ENCODE measurements at places on chromosomes 12 and 14.

DNA sequence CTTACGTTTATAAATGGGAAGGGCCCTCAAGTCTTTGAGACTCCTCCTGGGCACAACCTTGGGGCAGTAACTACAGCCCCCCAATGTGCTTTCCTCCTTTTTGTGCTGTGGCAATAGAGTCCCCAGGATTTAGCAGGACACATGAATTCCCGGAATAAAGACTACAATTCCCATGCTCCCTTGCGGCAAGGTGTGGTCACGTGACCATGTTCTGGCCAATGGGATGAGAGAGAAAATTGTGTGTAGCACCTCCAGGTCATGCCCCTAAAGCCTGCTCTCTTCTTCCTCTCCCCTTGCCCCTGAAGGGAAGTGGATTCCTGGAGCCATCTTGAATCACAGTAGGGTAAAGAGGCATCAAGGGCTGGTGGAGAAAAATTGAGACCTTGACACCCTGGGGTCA lies 295.1 kb upstream of the SFSWAP start:
- DNase-seq, result no peak

GRCh38 chr14:38203929-38204718 lies 3.6 kb upstream of the SSTR1 start:
- no peak for DNase-seq

DNA sequence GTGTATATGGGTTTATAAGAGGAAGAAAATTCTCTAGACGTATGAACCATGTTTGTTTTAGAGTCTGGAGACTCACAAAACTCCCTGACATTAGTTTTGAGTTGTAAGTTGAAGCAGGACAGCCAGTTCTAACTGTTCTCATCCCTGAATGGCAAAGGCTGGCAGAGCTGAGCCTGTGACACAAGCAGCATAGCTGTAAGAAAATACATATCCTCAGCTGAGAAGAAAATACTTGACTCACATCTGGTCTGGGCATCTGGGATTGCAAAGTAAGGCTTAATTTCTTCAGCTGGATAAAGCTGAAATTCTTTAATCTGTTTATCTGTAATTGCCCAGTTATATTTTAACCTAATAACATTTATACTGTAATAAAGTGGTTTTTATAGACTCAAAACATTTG lies 156.3 kb downstream of the PELI2 start:
- DNase-seq, result no peak

DNA sequence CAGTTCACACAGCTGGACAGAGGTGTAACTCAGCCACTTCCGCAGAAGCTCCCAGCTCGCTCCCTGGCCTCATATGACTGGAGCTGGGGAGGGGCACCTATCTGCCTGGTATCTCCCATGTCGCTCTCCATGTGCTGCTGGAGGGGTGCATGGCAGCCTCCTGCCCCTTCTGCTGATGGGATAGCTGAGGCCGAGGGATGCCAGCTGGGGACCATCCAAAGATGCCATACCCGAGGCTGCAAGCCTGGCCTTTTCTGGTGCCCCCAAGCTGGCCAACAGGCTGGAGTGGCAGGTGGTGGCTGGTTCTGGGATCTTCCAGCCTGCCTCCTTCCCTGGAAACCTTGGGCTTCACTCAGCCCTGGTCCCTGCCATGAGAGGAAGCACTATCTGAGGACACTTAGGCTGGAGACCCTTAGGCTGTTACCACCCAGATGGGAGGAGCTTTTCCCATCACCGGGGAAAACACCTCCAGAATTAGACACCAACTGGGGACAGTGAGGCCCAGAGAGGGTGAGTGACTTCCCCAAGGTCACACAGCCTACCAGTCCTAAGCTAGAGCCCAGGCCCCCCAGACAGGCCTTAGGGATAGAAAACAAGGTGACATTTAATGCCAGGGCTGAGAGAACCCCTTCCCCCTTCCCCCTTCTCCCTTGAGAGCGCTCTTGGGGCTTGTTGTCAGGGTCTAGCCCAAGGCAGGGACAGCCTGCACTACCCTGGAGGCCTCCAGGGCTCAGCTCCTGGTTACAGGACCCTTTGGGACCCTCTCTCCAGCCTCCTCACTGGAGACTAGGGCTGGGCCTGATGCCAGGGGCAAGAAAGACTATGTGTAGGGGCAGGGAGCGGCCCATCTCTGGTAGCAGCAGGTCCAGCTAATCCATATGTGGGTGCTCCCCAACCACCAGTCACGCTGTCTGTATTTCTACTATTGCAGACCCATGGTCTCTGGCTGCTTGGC lies 7.1 kb downstream of the DTX1 start:
- DNase-seq, result no peak

DNA sequence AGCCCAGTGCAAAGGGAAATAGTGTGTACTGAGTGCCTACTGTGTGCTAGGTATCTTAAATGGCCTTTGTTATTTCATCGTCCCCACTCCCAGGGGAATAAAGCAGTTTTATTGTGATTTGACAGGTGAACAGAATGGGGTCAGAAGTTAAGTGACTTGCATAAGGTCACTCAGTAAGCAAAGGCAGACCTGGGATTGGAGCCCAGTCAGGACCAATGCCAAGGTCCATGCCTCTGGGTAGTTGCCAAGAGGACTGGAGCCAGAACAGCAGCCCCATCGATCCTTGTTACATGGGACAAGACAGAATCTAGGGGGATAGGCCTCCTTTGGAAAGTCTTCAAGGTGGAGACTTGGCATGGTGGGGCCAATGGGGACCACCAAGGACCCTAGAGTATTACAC lies 227.4 kb upstream of the PWP1 start:
- no peak for DNase-seq

DNA sequence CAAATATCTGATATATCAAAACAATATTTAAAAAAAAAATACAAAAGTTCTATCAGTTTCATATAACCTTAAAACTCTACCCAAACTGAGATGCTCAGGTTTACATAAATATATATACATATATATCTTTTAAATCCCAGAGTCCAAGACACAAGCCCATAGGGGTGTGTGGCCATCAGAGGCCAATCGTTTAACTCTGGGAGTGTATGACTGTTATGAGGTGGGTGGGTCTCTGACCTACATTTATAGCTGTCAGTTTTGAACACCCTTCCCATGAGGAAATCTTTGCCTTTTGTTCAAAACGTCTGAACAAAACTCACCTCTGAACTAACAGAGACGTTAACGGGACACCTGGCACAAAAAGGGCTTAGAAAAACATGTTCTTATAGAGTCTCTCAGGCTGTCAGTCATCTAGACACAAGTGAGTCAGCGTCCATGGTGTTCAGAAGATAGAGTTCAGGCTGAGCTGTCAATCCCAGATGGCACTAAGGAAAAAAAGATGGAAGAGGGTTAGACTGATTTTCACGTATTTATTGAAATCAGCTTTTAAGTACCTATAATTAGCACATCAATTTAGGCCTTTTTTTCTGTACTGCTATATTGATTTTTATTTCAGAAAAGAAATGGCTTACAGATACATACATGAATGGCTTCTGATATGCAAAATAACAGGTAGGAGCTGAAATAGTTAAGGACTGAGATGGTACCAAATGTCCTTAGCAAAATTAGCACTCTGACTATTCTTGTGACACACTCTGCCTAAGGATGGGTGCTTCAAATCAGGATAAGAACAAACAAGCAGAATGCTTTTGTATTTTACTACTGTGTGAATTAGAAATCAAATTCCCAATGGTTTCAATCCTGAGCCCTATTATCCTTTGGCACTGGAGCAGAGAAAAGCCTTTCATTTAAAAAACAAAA lies 29.2 kb downstream of the HIGD1C start:
- DNase-seq, result no peak

GRCh38 chr12:45336331-45336730 lies 120.4 kb downstream of the ANO6 start:
- no peak for DNase-seq

DNA sequence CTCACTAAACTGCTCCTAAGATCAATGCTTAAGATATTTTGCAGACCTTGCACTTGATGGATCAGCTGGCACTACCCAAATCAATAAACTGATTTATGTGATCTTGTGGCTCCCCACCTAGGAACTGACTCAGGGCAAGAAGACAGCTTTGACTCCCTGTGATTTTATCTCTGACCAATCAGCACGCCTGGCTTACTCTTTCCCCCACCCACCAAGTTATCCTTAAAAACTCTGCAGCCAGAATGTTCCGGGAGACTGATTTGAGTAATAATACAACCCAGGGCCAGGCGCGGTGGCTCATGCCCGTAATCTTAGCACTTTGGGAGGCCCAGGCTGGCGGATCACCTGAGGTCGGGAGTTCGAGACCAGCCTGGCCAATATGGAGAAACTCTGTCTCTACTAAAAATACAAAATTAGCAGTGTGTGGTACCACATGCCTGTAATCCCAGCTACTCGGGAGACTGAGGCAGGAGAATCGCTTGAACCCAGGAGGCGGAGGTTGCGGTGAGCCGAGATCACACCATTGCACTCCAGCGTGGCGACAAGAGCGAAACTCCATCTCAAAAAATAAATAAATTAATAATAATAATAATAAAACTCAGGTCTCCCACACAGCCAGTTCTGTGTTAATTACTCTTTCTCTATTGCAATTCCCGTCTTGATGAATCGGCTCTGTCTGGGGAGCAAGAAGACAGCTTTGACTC lies 12.0 kb downstream of the MORN3 start:
- no peak for DNase-seq

GRCh38 chr12:40971911-40972310 lies 216.2 kb upstream of the PDZRN4 start:
- DNase-seq, result no peak

GRCh38 chr12:46783871-46784270 lies 41.9 kb downstream of the SLC38A4 start:
- DNase-seq, result no peak

DNA sequence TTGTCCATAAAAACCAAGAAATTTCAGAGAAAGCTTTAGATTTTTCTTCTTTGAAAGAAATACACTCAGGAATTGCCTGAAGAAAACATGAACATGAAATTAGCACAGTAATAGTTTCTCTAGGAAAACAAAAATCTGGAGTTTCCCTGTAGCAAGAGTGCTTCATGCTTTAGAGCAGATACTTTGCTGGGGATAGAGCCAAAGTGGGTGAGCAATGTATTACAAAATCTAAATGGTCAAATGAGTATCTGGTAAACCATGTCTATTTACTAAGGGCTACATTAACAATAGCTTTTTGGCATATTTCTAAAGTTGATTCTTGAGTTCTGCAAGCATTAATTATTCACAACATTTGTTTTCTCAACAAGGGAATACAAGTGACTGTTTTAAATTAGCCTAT lies 26.2 kb downstream of the AVPR1A start:
- DNase-seq, result no peak

- no peak for DNase-seq
Observed at GRCh38 chr12:10073261-10073660, 25.5 kb downstream of the CLEC1A start.

- no peak for DNase-seq
Observed at GRCh38 chr12:81798294-81798693, 39.1 kb upstream of the PPFIA2 start.

- DNase-seq, result no peak
Observed at GRCh38 chr12:109782326-109782703, 50.9 kb downstream of the TRPV4 start.

GRCh38 chr12:28023156-28023887 lies 50.8 kb upstream of the PTHLH start:
- no peak for DNase-seq

DNA sequence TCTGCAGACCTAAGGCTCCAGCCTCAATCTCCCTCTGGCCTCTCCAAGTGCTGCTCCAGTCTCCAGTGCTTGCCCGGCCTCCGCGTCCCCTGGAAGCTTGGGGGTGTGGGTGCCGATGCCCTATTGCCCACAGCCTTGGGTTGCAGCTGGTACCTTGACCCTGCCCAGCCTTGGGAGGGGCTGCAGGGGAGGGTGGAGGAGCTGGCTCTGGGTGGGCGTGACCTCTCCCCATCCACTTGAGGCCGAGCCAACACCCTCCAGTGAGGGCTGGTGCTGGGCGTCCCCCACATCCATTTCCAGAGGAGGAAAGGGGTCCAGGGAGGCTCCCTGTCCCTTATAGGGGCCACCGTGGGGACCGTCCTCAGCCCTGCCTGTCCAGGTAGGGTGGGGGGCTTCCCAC lies 24.1 kb downstream of the KIF26A start:
- no peak for DNase-seq

GRCh38 chr14:27391331-27391730 lies 793.5 kb upstream of the NOVA1 start:
- DNase-seq, result no peak

DNA sequence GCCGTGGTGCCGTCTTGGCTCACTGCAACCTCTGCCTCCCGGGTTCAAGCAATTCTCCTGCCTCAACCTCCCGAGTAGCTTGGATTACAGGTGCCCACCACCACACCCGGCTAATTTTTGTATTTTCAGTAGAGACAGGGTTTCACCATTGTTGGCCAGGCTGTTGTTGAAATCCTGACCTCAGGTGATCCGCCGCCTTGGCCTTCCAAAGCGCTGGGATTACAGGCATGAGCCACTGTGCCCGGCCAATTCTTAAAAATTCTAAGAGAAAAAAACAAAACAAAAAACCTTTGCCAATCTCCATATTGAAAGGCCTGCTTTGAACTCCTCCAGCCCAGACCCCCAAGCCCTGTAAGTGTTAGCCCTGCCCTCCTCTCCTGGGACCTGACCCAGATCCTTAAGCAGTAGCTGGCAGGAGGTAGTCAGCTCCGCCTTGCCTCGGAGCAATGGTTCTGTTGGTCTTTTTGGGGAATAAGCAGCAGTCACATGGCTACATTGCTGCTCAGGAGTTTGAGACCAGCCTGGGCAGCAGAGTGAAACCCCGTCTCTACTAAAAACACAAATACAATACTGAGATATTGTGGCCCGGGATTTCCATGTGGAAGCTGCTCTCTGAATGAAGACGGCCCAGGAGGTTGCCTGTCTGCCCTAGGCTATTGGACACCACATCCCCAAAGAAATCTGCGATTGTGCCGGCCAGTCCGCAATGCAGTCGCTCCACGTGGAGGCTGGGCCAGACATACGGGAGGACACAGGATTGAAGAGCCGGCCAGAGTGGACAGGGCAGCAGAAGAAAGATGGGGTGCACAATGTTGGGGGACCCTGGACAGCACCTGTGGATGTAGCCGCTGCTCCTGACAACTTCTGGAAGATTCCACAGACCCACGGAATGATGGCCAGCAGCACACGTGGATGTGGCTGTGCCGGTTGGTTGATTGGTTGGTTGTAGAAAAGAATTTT lies 28.8 kb upstream of the BEGAIN start:
- no peak for DNase-seq

DNA sequence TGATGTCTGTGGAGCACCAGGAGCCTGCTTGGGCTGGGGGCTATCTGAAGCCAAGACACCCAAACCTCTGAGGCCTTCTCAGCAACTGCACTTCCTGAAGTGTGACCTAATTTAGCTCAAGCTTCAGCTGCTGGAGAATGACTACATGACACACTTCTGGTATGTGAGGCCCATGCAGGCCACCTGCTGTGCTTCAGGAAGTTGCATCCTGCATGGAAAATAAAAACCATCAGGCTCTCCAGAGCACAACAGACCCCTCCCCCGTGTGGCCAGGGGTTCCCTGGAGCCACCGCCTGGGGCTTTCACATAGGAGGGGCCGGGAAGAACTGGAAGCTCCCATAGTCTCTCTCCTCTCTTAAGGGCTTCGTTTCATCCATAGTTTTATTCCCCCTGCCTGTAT lies 217.7 kb downstream of the SLC15A4 start:
- no peak for DNase-seq

DNA sequence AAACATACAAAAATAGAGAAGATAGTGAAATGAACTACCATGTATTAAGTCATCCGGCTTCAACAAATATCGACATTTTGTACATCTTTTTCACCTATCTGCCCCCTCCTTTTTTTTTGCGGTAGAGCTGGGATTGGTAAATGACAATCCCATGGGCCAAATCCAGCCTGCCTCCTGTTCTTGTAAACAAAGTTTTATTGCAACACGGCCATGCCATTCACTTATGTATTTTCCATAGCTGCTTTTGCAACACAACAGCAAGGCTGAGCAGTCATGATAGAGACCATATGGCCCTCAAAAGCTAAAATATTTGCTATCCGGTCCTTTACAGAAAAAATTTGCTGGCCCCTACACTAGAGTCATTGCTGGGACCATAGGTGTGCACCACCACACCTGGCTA lies 58.1 kb upstream of the PLEKHG3 start:
- no peak for DNase-seq

Measured in activated naive CD4-positive, alpha-beta T cell (primary cell).